NCI-H510A (cell line): ENCODE measurements at places on chromosomes 5 and 9.

GRCh38 chr5:154373729-154374179 is 72.0 kb upstream of the SAP30L start:
- no peak for DNase-seq

- no peak for DNase-seq
Observed at GRCh38 chr5:141637767-141638419, 1.1 kb downstream of the RELL2 start.

GRCh38 chr9:128819716-128820664 is 1.7 kb downstream of the ENDOG start:
- peak; percentile 68 for DNase-seq

- DNase-seq = no peak
Observed at GRCh38 chr9:134617836-134618162, 23.8 kb upstream of the COL5A1 start.

GRCh38 chr9:136339173-136339957 is 12.0 kb downstream of the GPSM1 start:
- DNase-seq = peak; percentile 38

GRCh38 chr5:66828548-66829357 is 232.6 kb downstream of the MAST4 start:
- peak; percentile 44 for DNase-seq

- DNase-seq = no peak
Observed at GRCh38 chr9:110114086-110114858, 93.7 kb downstream of the C9orf152 start.

- no peak for DNase-seq
Observed at GRCh38 chr9:76049341-76049740, 158.9 kb downstream of the PCSK5 start.
